ENCODE measurements at places on chromosomes 3 and 15.

GRCh38 chr3:162740941-162741596, 1244.5 kb downstream of the OTOL1 start:
- no peak for DNase-seq

DNA sequence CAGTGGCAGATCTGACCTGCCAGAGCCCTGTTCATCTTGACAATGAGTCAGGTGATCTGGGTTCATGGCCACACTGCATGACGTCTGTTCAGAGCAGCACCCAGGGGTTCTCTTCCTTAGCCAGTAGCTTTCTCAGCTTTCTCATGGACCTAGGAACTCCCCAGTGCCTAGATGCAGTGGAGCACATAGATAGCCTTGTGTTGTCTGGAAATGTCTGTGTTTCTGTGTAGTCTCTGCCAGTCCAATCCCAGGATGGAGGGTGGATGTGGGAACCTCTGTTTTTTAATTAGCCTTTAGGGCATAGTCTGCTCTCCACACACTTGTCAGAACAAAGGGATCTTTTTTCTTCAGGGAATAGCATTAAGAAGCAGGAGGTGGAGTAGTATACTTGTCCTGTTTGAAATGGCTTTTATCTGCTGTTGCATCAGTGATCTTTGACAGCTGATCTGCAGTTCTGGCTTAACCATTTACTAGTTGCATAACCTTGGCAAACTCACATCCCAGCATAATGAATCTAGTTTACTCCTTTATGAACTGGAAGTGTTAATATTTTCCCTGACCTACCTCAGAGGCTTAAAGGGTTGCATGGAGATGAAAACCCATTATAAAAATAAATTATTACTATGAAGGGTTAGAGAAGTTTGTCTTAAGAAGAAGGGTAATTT, 16.1 kb upstream of the CACNA1D start:
- no peak for DNase-seq

DNA sequence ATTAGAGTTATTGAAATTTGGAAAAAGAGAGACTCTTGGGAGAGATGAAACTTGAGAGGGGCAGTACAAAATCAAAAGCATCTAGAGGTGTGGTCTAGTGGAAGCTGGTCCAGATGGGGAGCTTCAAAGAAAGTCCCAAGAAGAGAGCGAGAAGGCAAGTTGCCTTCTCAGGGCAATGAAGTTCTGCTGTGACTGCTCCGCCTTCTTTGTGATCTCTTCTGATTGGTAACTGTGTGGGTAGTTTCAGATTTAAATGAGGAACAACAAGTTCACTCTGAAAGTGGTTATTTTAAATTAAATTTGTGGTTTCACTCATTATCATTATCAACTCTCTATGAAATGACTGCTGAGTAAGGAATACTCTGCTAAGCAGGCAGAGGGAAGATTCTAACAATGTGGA, 233.3 kb downstream of the NLGN1 start:
- DNase-seq, result no peak

DNA sequence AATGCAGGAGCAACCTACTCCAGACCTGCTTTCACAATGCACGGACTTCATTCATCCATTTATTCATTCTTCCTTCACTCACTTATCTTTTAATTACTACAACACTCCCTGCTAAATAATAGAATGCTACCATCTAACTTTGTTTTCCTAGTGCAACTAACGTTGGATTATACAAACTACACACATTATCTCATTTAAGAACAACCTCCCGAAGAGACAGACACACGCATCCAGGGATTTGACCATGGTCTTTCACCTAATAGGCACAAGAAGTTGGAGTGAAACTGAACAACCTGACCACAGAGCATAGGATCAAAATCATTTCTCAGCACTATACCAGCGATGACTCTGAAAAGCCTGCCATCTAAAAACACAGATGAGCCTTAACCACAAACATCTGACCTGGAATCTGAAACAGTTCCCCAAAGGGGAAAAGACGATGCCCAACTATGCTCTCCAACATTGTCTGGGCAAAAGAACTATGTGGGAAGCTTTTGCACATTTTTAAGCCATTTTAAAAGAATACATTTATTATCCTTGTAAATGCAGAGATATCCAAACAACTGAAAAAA, 21.0 kb downstream of the ZNF385D start:
- DNase-seq, result no peak

DNA sequence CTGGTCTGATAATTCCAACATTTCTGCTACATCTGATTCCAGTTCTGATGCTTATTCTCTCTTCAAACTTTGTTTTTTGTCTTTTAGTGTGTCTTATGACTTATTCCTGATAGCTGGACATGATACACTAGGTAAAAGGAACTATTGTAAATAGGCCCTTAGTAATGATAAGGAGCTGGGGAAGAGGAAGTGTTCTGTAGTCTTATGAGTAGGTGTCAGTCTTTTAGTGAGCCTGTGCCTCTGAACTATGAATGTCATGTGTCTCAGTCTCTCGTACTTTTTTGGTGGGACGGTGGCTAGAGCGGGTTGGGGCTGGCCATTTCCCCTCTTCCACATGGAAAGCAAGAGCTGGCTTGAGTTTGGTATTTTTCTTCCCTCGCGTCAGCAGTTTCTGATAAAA, 41.2 kb downstream of the PCCB start:
- peak; percentile 1 for DNase-seq

GRCh38 chr15:70400766-70401541, 303.2 kb upstream of the TLE3 start:
- no peak for DNase-seq

DNA sequence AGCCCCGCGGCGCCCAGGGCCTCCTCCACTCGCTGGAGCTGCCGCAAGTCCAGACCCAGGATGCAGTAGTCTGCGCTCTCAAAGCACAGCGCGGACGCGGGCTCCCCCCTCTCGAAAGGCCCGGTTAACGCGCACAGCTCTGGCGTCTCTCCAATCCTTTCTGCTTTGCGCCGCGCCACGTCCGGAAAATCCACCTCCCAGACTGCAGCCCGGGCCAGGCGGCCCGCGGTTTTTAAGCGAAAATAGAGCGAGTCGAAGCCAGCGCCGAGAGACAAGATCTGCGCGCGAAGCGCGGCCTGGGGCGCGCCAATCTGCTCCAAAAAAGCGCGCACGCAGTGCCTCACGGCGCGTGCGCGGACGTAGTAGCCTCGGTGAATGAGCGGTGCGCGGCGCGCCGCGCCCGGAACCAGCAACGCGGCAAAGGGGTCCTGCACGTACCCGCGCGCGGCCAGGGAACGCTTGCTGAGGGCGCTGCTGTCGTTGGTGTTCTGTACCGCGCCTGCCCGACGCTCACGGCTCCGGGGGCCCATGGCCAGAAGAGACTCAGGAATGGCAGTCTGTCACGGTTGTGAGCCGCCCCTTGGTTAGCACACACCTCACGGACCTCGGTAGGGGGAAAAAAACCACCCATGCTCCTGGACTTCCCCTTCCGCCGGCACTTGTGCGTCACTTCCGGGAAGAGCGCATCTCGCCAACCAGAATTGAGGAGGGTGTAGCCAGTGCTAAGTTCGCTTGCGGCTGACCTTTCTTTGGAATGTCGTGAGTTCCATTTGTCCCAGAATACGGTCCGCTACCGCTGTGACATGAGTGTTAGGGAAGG, at the start of gene LCMT2:
LCMT2 (minus strand) TSS at position 614 of the 820 bp plus-strand sequence; CDS start at position 530, 84 bp downstream.
- peak; percentile 95 for DNase-seq

DNA sequence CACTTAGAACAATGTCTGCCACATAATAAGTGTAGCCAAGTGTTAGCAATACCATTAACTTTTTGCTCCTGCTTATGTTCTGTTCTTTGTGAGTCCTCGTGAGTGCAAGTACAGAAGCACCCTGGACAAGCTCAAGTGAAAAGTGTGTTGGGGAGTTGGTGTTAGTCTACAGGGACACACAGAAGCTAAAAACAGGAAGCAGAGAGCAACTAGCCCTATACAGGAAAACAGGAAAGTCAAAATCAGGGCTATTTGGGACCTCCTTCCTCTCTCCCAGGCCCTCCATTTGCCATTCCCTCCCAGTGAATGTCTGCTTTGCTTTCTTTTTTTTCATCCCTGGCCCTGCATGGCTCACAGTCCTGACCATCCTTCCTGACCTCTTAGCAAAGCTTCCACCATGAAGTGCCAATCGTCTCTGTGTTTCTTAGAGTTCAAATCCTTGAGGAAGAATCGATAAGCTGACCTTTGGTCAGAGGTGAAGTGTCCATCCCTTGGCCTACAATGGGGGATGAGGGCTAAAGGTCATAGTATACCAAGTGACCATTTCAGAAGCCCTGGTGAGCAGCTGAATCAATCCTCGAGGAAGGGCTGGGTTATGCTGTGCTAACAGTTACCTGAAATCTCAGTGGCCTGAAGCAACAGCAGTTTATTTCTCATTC, 328.2 kb downstream of the SHQ1 start:
- DNase-seq, result no peak

- DNase-seq, result no peak
Observed at GRCh38 chr15:101026656-101027272, 107.6 kb downstream of the LRRK1 start.
